Bronchial smooth muscle cell (primary cell): ENCODE measurements at places on chromosomes 1 and 21. TPM values are rescaled to one million over a fixed set of nuclear protein-coding genes. Genes with fewer than 3 reads are reported as not detected.

The DRAXIN gene
- 0.16 and 0.26 TPM in 2 replicates for total RNA-seq

The EXOC8 gene
- 12.8 and 13.4 TPM in 2 replicates for total RNA-seq

The PLA2G2F gene
- not detected in 2 replicates for total RNA-seq

The LORICRIN gene
- total RNA-seq: not detected in 2 replicates

The KCNJ9 gene
- under 0.01 and 0.09 TPM in 2 replicates for total RNA-seq

The RNF223 gene
- under 0.01 TPM in 1 of 2 replicates, not detected in the other for total RNA-seq

The NTRK1 gene
- total RNA-seq: 0.09 and 0.16 TPM in 2 replicates

The CD101 gene
- 0.60 and 0.63 TPM in 2 replicates for total RNA-seq

The DHX9 gene
- total RNA-seq: 101 and 122 TPM in 2 replicates
